WTC11 (cell line): ENCODE measurements at places on chromosomes 7 and 10. TPM values are rescaled to one million over a fixed set of nuclear protein-coding genes. Genes with fewer than 3 reads are reported as not detected.

The SPDYE8 gene
- total RNA-seq = not detected in 3 replicates

The HOXA7 gene
- not detected in 3 replicates for total RNA-seq

The BMPR1A gene
- 99.7 to 107 TPM (median 104 TPM) in 3 replicates for total RNA-seq

DNA sequence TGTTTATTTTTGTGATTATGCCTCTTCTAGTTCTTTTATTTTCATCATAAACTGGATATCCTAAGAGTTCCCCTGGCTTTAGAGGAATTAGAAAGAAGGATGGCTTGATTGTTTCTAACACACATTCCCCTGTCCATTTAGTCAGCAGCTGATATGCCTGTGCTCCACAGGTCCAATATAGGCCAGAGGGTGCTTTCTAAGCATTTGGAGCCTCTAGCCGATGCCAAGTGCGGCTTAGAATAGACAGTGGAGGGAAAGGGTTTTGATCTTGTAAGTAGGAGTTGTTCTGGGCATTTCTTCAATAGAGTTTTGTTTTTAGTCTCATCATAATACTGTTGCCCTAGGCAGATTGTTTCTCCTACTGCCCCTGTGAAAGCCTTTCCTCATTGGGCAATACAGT, 6.6 kb downstream of the CYP3A43 start:
- DNase-seq = no peak

DNA sequence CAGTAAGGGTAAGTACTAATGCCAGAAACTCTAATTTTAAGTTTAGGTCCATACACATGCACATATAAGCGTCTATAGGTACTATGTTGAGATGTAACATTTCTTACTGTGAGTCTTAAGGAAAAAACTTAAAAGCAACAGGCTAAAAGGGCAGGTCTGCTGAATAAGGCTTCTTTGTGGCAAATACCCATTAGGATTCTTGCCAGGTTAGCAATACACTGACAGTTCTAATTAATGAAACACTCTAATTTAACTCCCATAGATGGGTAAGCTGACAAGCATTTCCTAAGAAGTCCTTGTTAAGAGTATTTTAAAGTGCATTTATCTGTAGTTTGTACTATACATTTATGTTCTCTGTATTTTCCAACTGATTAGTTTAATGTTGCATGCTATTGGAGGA, 14.0 kb downstream of the SCRN1 start:
- DNase-seq = no peak

- no peak for DNase-seq
Observed at GRCh38 chr7:49324707-49325106, 400.4 kb downstream of the CDC14C start.

DNA sequence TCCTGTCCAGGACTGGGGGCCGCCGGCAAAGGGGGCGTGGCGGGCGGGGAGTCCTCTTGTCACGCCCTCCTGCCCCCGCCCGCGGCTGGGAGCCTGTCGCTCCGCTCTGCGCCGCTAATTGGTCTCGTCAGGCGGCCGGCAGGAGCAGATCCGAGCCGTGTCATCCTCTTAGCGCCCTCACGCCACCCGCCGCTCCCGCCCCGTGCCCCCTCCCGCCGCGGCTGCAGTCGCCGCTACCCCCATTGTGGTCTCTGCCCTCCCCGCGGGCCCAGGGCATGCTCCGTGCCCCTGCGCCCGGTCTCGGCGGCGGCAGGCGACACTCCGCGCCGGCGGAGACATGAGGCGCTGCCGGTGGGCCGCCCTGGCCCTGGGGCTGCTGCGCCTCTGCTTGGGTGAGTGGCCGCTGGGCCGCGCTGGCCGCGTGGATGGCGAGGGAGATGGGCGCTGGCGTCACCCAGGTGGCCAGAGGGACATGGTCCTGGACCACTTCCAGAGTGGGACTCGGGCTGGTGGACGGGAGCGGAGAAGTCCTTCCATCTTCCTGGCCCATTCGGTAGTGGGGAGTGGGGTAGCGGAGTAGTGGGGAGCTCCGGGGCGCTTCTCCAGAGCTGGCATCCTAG, at the start of gene CDHR1:
TSS of gene CDHR1 (plus strand) at position 114 of the 620 bp plus-strand sequence. CDS start at position 338, 224 bp downstream.
- DNase-seq = peak; percentile 73

DNA sequence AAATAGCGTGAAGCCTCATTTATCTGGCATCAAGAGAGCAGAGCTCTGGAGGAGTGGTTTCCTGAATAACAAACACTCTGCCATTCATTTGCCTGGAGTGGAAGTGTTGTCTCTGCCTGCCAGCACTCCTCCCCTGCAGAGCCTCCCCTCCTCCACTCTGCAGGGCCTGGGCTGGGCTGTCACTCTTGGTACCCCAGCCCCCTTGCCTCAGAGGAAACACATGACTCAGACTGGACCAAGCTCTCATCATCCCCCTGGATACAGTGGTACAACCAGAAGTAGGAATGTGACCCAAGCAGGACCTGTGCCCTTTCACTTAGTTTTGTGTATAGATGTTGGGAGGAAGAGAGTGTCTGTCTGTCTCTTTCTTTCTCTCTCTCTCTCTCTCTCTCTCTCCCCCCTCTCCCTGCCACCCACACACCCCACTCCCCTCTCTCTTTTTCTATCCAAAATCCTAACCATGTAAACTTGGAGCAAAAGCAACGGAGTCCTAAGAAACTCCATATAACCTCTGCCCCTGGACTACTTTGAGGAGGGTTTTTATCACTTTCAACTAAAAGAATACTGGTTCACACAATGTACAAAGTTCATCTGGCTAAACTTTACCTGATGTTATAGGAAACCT, 43.9 kb downstream of the DOCK4 start:
- peak; percentile 71 for DNase-seq

- DNase-seq = no peak
Observed at GRCh38 chr10:25220156-25220555, 45.4 kb downstream of the GPR158 start.

GRCh38 chr10:62376071-62377025, 2.2 kb downstream of the ZNF365 start:
- no peak for DNase-seq

DNA sequence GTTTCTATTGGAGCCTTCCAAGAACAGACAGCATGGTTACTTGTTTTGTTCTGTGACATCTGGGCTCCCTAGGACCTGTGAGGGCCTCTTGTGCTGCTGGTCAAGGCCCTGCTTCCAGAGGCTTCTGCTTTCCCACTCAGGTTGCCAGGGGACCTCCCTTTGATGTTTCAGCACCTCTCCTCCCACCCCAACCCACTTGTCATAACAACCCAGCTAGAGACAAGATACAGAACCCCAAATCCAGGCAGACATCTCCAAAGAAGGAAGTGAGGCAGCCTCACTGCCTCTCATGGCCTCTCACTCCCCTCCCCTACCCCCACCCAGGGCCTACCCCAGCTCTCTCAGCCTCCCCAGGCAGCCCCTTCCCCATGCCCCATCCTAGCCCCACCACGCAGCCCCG, 11.3 kb downstream of the NFKB2 start:
- DNase-seq = no peak

DNA sequence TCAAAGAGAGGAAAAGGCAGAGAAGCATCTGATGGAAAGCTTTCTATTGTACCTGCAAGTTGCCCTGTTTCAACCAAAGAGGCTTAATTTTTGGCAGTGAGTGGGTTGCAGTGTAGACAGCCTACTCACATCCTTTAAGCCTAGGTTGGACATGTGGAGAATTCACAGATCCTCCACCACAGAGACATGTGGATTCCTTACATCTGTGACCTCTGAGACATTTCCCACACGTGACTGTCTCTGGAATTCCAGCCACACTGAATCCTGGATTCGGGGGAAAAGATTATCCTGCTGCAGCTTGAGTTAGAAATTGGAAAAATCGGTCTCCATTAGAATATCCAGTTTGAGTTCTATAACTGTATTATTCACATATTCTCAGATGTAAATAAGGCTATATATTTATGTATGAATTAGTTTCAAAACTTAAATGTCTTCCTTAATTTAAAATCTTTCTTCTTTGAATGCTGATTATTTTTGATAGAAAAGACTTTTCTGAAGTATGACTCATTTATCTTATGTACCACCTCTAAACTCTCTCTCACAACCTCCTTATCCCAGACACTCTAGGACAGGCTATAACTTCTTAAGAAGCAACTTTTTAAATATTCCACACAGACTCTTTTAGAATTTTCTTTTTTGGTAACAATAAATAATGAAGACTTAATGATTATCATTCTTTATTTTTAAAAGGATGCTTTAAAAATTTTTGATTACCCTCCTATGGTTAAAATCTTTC, 123.3 kb downstream of the TWIST1 start:
- DNase-seq = no peak
